ENCODE measurements at places on chromosomes 2 and 18. TPM values are rescaled to one million over a fixed set of nuclear protein-coding genes. Genes with fewer than 3 reads are reported as not detected.

- no peak for DNase-seq
These were observed 22.2 kb downstream of the SOWAHC start for GRCh38 chr2:109636317-109636716.

GRCh38 chr2:233414777-233415570 lies 60.7 kb downstream of the DGKD start:
- DNase-seq = no peak

DNA sequence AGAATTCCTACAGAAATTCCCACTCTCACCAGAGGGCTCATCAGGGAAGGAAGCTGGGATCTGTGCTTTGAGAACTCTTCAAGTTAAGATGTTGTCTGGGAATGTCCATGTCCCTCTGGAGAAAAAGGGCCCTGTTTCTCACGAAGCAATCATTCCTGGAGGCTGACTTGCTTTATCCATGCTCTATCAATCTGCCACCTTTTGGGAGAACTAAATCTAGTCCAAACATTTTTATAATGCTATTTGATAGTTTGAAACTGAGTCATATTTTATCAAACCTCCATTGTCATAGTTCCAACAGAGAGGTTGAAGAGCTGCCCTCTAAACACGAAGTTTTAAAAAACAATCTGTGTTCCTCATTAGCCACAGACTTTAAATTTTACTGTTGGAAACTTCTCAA lies 219.2 kb downstream of the MTX2 start:
- no peak for DNase-seq

- DNase-seq = peak; percentile 39
These were observed 99.7 kb upstream of the ID2 start for GRCh38 chr2:8582191-8582590.

- DNase-seq = no peak
These were observed 50.3 kb upstream of the ETAA1 start for GRCh38 chr2:67346718-67347407.

DNA sequence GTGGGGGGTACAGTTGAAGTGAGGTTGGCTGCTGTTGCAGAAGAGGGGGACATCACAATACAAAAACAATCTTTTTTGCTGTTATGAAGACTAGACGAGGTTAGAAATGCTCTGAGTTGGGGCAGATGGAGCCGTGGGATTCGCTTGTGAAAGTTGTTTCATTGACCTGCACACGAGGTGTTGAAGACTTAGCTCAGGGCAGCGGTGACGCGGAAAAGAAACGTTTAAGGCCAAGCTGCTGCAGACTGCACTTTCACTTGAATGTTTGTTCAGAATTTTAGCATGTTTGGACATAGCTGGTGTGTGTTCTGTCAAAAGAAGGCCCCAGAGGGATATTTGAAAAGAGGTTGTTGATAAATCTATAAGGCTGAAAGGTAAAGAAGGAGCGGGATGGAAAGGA lies 46.3 kb downstream of the MTCL1 start:
- DNase-seq = no peak

Gene CACNB4
- total RNA-seq = 3.3 TPM

Data from ureter (tissue), 1 donor.